Activated CD8-positive, alpha-beta memory T cell treated with anti-CD3 and anti-CD28 coated beads for 4 hours (primary cell): ENCODE measurements at places on chromosomes 16 and 17.

- DNase-seq: no peak
Measured at GRCh38 chr17:38418693-38419507, 9.4 kb upstream of the ARHGAP23 start.

- no peak for DNase-seq
Measured at GRCh38 chr16:951660-952301, 19.0 kb downstream of the LMF1 start.

DNA sequence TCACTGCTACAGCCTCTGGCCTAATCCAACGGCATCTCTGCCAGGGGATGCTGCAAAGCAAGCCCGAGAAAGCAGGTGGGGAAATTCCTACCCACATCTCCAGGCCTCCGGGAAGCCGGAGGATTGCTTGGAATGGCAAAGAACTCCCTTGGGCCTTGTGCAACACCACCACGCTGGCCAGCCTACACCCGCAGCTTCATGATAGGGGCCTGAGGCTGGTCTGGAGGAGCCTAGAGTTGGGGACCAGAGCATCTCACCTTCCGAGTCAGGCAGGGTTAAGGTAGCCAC lies 20.3 kb downstream of the GGA3 start:
- DNase-seq: no peak

DNA sequence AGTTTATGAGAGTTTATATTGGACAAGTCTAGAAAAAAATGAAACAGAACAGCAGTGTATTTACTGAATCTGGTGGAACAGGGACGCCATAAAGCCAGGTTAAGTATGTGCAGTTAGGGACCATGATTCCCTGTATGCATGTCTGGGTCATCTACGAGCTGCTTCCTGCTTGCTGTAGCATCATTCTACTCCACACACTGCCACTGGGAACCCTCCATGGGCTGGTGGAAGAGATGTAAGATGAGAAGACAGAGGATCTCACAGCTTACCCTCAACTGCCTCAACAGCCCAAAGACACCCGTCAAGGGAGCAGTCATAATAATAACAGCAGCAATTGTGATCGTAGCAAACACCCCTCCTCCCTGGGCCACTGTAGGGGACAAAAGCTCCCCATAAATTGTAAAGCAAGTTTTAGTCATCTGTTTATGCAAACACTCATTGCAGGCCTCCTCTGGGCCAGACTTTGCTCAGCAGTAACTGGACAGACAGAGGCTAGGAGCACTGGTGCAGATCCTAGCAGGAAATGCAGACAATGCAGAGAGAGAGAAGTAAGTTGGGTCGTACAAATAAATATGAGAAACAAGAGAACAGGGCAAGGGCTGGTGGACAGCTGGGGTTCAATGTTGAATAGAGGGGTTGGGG lies 188.0 kb downstream of the SOX9 start:
- no peak for DNase-seq

- no peak for DNase-seq
Measured at GRCh38 chr16:29254676-29255495, 151.6 kb downstream of the NPIPB11 start.

GRCh38 chr16:72124761-72125634 lies 31.4 kb downstream of the DHX38 start:
- DNase-seq: peak; percentile 19

DNA sequence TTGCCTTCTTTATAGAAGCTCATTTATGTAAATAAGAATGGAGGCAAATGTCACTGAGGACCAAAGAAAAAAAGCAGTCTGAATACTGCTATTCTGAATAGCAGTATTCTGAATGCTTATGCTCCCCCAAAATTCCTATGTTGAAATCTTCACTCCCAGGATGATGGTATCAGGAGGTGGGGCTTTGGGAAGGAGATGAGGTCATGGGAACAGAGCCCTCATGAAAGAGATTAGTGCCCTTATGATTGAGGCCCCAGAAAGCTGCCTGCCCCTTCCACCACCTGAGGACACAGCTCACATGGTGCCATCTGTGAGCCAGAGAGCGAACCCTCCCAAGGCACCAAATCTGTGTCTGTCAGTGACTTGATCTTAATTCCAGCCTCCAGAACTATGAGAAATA lies 28.8 kb downstream of the HEATR6 start:
- no peak for DNase-seq
